ENCODE measurements at places on chromosomes 1 and 21.
A peak's percentile ranks its signal among the peaks of the same experiment; 100 is the strongest.

DNA sequence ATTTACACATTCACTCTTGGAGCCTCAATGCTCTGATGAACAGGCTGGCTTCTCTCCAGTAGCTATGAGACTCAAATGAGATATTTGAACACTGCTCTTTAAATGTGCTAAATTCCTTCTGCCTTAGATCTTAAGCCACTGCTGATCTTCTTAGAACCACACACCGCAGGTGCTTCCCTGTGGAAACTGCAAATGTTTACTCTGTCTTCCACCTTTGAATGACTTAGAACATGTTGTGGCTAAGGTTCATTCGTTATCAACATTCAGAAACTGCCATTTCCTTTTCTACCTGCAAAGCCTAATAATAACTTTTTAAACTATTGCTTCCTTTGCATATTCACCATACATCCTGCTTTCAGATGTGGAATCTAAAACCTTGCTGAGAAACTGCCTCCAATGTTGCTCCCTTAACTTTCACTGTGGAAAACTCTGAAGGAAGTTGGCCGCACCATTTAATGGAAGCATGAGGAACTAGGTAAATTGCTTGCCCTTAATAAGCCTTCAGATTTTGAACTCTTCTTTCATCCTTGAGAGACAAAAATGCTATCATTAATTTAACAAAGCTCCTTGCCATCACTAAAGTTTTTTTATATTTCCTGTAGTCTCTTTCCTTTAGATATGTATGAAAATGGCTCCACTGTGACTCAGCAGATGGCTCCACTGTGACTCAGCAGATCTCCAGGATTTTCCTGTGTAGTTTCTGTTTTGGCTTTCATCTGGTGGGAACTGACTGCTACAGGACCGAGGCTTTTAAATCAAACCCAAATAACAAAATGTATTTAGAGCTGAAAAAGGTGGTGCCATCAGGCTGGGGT, 143.8 kb downstream of the TNFSF18 start:
- DNase-seq: peak; percentile 24

DNA sequence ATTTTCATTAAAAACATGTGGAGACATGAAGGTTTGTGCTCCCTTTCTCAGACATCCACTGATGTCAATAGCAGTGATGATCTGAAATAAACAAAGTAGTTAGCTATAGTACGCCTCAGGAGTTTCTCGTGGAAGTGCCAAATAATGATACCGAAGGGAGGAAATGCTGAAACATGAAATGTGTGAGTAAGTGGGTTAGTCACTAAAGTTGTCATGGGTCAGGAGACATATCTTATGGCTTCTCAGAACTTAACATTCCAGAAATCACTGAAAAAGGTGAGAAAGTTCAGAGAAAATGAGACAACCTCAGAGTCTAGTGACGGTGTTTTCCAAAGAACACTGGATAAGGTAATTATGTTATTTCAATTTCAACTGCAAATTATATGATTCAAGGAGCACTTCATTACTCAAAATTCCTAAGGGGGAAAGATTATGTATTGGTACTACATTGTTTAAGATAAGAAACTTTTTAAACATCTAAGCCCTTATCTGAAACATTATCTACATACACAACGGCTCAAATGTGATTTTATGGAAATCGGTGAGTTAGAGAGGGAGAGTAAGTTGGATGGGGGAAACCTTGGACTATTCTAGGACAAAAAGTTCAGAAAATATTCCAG, 20.6 kb downstream of the NIBAN1 start:
- DNase-seq: no peak

DNA sequence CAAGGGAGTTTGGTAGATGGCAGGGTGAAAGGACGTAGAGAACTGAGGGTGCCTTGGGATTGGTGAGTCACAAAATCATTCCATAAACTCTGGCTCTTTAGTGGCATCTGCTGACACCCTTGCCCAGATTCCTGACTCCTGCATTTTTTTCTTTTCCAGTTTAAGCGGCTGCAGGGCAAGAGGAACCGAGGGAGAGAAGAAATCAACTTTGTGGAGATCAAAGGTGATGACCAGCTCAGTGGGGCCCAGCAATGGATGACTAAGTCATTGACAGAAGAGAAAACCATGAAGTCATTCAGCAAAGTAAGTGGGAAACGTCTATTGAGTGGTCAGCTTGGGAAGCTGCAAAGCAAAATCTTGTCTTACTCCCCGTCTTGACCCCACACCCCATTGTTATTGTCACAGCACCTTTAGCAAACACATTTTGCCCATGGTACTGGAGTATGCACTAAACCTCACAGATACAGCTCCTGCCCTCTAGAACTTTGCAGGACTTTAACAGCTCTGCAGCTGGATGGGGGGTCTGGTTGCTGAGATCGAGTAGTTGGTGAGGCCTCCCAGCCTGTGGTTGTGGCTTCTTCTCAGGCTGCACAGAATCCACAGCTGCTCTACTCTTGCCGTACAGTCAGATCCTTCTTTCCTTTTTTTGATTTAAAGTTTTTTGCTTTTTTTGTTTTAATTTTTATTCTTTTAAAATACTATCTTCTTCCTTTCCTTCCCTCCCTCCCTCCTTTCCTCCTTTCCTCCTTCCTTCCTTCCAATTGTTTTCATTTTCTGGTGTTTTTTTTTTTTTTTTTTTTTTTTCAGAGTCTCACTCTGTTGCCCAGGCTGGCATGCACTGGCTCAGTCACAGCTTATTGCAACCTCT, 21.9 kb downstream of the SH2D2A start:
- DNase-seq: no peak

GRCh38 chr1:232617237-232617636, 12.7 kb downstream of the SIPA1L2 start:
- DNase-seq: peak; percentile 54

DNA sequence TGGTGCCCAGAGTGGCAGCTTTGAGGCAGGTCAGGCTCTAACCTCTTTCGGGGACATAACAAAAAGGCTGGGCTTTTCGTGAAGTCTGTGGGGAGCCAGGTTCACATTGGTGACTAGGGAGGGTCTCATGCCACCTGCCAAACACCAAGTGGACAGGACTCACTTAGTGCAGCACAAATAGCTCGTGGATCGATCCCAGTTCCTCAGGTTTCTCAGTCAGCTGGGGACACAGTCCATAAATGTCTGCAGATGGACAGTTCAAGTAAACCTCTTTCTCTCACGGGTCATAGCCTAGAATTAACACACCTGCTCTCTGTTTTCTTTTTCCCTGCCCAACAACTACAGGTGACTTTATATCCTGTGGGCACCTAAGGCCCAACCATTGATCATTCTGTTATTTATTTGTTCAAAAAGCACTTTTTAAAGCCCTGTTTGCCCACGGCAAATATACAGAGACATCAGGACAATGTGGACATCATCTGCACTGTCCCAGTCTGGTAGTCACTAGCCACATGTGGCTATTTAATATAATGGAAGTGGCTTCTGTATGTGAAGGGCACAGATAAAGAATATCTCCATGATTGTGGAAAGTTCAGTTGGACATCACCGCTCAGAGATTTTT, 53.5 kb downstream of the CAPN2 start:
- no peak for DNase-seq

DNA sequence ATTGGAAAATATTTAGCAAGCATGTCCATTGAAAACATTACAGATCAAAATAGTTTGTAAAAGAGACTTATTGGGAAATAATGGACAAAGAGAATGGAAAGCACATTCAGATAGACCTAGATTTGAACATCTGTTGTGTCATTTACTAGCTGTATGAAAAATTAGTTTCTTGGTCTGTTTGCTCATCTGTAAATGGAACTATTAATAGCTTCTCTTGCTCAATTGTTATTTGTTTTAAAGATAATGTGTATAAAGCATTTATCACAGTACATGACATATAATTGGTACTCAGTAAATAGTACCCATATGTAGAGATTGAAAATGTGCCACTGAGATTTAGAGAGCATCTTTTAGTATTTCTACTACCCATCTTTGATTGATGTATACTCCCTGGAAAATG, 25.9 kb downstream of the RPAP2 start:
- no peak for DNase-seq

GRCh38 chr1:164380893-164381292, 178.1 kb upstream of the PBX1 start:
- DNase-seq: no peak

DNA sequence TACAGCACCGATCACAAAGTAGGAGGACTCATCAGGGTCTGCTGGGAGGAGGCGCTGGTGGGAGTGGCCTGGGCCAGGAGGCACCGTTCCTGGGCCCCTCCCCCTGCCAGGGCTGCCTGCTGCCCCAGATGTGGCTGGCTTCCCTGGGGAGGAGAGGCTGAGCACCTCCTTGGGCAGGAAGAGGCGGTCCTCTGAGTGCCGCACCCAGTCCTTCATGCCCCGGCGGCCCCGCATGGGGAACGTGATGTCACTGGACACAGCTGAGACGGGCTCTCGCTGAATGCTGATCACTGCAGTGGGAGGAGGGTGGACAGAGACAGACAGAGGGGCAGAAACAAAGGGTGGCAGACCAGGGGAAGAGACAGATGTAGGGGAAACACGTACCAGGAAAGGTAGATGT, 24.8 kb downstream of the ADGRB2 start:
- DNase-seq: no peak

GRCh38 chr1:21434394-21434793, 5.5 kb upstream of the NBPF3 start:
- no peak for DNase-seq

DNA sequence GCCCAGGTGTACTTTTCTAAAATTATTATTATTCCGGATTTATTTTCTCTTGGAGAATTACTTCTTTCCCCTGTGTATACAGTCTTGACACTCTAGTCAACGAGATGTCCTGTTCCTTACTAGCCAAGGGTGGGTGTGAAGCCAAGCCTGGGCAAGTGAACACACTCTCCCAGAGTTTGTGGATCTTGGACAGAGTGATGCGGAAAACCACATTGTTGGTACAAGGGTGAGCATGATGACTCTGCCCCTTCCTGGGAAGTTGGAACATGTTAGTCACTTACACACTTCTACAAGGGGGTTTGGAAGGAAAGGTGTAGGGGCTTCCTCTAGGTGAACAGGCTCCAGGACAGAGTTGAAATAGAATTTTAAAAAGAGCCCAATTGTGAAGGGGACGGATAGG, 20.0 kb upstream of the RD3 start:
- DNase-seq: no peak

GRCh38 chr21:45057886-45058285, 16.5 kb upstream of the ADARB1 start:
- DNase-seq: no peak

DNA sequence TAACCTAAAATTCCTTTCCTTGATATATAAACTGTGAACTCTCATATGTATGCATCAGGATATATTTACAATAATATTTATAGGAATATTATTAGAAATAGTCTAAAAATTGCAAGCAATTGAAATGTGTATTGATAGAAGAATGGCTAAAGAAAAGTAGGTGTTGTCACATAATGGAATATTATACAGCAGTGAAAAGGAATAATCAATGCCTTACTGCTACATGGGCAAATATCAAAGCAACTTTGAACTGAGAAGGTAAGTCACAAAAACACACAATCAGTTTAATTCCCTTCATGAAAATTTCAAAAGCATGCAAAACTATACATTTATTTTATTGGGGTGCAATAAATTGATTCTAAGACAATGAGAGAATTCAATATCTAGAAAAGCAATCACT, 35.7 kb upstream of the CDC14A start:
- DNase-seq: no peak

GRCh38 chr1:88466011-88466410, 218.1 kb upstream of the PKN2 start:
- DNase-seq: no peak

DNA sequence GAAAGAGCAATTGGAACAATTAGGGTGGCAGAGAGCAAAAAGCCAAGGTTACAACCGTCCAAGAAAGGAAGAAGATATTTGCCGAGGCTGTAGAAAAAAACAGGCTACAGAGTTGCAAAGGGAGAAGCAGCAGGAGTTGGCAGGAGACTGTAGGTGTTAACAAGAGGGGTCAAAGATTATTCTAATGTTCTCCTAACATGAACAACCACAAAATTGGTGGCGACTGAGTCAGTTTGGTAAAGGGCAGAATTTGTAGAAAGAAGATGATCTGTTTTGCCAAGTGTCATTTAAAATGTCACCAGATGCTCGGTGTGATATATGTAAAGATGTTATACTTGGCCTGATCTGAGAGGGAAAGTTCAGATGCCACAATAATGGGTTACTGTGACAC, 401 bp upstream of the PRUNE1 start:
- no peak for DNase-seq

- DNase-seq: no peak
Measured at GRCh38 chr1:51567653-51568052, 48.6 kb upstream of the EPS15 start.

DNA sequence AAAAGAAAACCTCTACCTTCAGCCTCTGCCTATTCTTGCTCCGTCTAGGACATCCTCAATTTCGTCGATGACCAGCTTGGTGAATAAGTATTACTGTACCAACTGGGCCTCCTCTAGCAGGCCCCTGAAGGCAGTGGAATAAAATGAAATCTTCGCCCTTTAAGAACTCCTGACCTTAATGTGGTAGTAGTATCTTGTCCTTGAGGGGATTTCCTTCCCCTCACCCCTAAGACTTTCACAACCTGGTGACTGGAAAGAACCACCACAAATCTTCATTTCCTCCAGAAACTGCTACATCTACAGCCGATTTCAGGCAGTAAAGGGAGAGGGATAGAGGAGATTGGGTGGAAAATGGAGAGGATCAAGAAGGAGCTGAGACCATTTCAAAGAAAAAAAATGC, 1.6 kb upstream of the HAX1 start:
- DNase-seq: no peak

GRCh38 chr1:199857108-199857507, 170.4 kb upstream of the NR5A2 start:
- DNase-seq: peak; percentile 66

DNA sequence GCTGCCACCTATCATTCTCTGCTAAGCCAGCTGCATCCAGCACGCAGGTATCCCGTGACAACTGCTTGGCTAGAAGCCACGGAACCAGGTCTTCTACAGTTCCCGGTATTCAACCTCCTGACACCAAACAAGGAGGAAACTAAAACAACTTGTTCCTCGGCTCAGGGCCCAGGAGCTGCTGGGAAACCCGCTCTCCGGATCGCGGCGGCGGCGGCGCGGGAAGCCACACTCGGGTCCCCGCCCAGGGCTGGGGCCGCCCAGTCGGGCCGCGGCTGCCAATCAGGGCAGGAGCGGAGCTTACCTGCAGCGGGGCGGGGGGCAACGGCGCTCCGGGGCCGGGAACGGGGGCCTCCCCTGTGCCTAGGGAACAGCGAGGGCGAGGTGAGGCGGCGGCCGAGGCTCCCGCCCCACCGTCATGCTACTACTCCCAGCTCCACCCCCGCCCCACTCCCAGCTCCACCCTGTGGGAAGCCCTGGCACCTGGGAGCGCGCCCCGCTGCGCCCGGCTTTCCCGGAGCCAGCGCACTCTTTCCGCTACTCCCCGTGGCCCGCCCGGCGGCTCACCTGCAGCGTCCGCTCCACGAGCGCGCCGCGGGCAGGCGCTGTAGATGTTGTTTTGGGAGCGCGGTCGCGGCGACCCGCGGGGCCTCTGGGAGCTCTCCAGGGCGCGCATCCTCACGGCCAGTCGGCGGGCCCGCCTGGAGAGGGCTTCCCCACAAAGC, 12.1 kb downstream of the IL24 start:
- DNase-seq: no peak
